ENCODE measurements at places on chromosomes 12 and 14. TPM values are rescaled to one million over a fixed set of nuclear protein-coding genes. Genes with fewer than 3 reads are reported as not detected.

KLRD1 gene
- 1.1 TPM for total RNA-seq

RNASE7 gene
- total RNA-seq, result not detected

CLEC4D gene
- not detected for total RNA-seq

PAPLN gene
- 1.4 TPM for total RNA-seq

IL26 gene
- 2.3 TPM for total RNA-seq

OTOGL gene
- total RNA-seq, result not detected

GSG1 gene
- not detected for total RNA-seq

KRT75 gene
- total RNA-seq, result not detected

PIANP gene
- total RNA-seq, result not detected

ERP27 gene
- total RNA-seq, result 7.2 TPM

EPYC gene
- not detected for total RNA-seq

FBXO34 gene
- 25.1 TPM for total RNA-seq

ATXN7L3B gene
- 24.2 TPM for total RNA-seq

TDRD9 gene
- 0.08 TPM for total RNA-seq

KLRC4 gene
- not detected for total RNA-seq

RBP5 gene
- 0.86 TPM for total RNA-seq

SNW1 gene
- 120 TPM for total RNA-seq

LTBR gene
- total RNA-seq, result 0.38 TPM

LRP1-AS gene
- total RNA-seq, result not detected

CFL2 gene
- 9.0 TPM for total RNA-seq

SMIM41 gene
- not detected for total RNA-seq

ANKRD33 gene
- not detected for total RNA-seq

YAF2 gene
- total RNA-seq, result 39.6 TPM

SDSL gene
- not detected for total RNA-seq

RTL1 gene
- total RNA-seq, result not detected

GLS2 gene
- total RNA-seq, result 1.3 TPM

HOXC4 gene
- 0.23 TPM for total RNA-seq

HHIPL1 gene
- total RNA-seq, result 0.08 TPM

CACNA2D4 gene
- total RNA-seq, result 20.8 TPM

SLC17A8 gene
- not detected for total RNA-seq

EML5 gene
- 2.9 TPM for total RNA-seq

SERPINA12 gene
- not detected for total RNA-seq

DNAI7 gene
- not detected for total RNA-seq

PALS1 gene
- 7.0 TPM for total RNA-seq

NELL2 gene
- 10.1 TPM for total RNA-seq

PLA2G1B gene
- not detected for total RNA-seq

TEAD4 gene
- total RNA-seq, result 0.68 TPM

PLEKHG7 gene
- 0.05 TPM for total RNA-seq

GDF3 gene
- not detected for total RNA-seq

TPH2 gene
- not detected for total RNA-seq

ATG101 gene
- total RNA-seq, result 30.8 TPM

BCL2L14 gene
- 13.9 TPM for total RNA-seq

MAP1LC3B2 gene
- total RNA-seq, result 0.83 TPM

SOCS4 gene
- total RNA-seq, result 24.2 TPM

SERPINA9 gene
- not detected for total RNA-seq

MGP gene
- not detected for total RNA-seq

AQP2 gene
- total RNA-seq, result not detected

BATF gene
- total RNA-seq, result 63.0 TPM

BAG5 gene
- 29.1 TPM for total RNA-seq

DDN gene
- 0.23 TPM for total RNA-seq

RTN1 gene
- not detected for total RNA-seq

RPS29 gene
- 1,700 TPM for total RNA-seq
